Activated naive CD4-positive, alpha-beta T cell (primary cell): ENCODE measurements at places on chromosomes 13 and 19.

DNA sequence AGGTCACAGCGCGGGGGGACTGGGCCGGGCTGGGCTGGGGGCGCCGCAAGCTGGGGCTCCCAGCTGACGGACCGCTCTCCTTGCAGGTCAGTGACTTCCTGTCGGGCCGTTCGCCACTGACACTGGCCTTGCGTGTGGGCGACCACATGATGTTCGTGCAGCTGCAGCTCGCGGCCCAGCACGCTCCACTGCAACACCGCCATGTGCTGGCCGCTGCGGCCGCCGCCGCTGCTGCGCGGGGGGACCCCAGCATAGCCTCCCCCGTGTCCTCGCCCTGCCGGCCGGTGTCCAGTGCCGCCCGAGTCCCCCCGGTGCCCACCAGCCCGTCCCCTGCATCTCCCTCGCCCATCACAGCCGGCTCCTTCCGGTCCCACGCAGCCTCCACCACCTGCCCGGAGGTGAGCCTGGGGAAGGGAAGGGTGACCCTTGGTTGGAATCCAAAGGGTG lies 5.7 kb downstream of the MIDN start:
- DNase-seq, result no peak

GRCh38 chr13:99258946-99259345 lies 767 bp upstream of the GPR18 start:
- DNase-seq, result no peak

- no peak for DNase-seq
These were observed 2.5 kb upstream of the ZMYM2 start for GRCh38 chr13:19955873-19956559.

GRCh38 chr13:41470196-41470595 lies 12.8 kb downstream of the RGCC start:
- DNase-seq, result no peak

- no peak for DNase-seq
These were observed 1582.0 kb upstream of the PCDH20 start for GRCh38 chr13:62997696-62998095.

- no peak for DNase-seq
These were observed 44.6 kb downstream of the NWD1 start for GRCh38 chr19:16764280-16764679.

GRCh38 chr13:31067416-31068118 lies 94.1 kb downstream of the HSPH1 start:
- DNase-seq, result no peak

DNA sequence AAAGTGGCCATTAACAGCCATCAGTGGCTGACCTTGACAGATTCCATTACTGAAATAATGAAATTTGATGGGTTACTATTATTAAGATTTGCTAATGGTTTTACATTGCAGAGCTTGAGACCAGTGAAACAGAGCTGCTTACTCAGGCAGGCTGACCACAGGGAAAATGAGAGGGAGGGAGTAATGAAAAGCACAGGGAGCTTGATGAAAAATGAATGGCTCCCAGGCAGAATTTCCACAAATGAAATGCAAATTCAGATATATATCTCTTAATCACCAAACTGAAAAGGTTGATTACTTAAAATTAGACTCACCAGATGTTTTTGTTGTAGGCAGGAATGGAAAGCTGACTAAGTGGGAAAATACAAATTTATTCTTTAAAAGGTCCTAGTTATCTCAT lies 36.1 kb downstream of the HTR2A start:
- no peak for DNase-seq

DNA sequence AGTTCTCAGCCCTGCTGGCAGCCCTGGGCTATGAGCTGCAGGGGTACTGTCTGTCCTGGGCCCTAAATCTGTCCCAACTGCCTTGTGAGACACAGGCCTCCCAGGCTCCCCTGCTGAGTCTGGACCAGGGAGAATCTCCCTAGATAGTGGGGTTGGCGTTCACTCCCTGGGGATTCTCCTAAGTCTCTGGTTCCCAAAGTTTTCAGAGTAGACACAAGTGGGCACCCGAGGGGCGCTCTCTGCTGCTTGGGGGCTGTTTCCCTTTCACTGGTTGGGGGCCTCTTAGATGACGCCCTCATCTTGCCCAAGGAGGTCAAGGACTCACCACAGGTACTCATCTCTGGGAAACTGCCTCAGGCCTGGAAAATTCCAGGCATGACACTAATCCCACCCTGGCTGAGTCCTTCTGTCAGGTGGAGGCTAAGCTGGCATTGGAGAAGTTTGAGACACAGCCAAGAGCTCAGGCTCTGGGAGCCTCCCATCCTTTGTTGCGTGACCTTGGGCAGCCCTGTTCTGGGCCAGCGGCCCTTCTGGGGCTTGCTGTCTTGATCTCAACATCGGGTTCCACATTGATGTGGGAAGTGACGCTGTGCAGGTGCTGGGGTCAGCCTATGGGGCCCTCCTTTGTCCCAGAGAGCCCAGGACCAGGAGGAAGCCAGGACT lies 3.9 kb downstream of the RPL18A start:
- DNase-seq, result no peak

DNA sequence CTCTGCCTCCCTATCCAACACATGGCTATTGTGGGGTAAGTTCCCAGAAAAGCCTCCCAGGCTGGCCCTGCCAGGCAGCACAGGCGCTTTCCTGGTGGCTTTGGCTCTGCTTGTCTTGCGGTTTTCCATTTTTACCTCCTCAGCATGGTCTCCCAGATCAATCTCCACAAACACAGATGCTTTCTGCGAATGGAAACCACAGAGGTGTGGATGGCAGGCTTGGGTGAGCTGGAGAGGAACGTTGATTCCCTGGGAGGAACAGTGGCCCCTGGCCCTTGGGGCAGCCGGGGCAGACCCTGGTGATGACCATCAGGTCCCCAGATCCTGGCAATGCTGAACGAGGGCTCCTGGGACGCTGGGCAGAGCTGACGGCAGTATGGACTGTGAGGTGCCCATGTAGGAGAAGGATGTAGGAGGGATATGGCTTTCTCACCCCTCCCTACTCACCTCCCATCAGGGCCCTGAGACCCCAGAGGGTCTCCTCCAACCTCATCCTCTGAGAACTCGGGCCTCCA lies 6.6 kb downstream of the C13orf46 start:
- DNase-seq, result no peak
